ENCODE measurements at places on chromosomes 3 and 15. TPM values are rescaled to one million over a fixed set of nuclear protein-coding genes. Genes with fewer than 3 reads are reported as not detected.

The EDEM1 gene
- 35.8 TPM for total RNA-seq

The CADM2 gene
- total RNA-seq = not detected

The GFM1 gene
- total RNA-seq = 30.9 TPM

GRCh38 chr3:23495507-23495906 is 292.4 kb downstream of the UBE2E2 start:
- DNase-seq = no peak

- no peak for DNase-seq
Observed at GRCh38 chr3:189664311-189664710, 33.1 kb downstream of the TP63 start.

DNA sequence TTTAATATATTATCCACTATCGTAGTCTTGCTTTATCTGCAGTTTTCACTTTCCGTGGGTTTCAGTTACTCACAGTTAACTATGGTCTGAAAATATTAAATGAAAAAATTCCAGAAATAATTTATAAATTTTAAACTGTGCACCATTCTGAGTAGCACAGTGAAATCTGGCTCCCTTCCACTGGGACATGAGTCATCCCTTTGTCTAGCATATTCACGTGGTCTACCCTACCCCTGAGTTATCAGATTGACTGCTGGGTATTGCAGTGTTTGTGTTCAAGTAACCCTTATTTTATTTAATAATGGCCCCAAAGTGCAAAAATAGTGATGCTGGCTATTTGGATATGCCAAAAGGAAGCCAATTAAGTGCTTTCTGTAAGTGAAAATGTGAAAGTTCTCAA is 539.5 kb upstream of the AGTR1 start:
- DNase-seq = peak; percentile 47

GRCh38 chr3:197238842-197239241 is 59.6 kb downstream of the DLG1 start:
- DNase-seq = no peak

- DNase-seq = no peak
Observed at GRCh38 chr3:55756976-55757375, 269.9 kb upstream of the WNT5A start.

- peak; percentile 87 for DNase-seq
Observed at GRCh38 chr15:59283717-59284391, 77.2 kb downstream of the LDHAL6B start.

- DNase-seq = no peak
Observed at GRCh38 chr15:70704166-70704565, 59.2 kb downstream of the UACA start.

- DNase-seq = no peak
Observed at GRCh38 chr15:42108806-42109205, 14.4 kb upstream of the PLA2G4D start.

- DNase-seq = no peak
Observed at GRCh38 chr3:172062761-172063160, 23.4 kb downstream of the FNDC3B start.

Measured in HT-29 (cell line).